Left colon (tissue), 2 donors: ENCODE measurements at places on chromosomes 2 and 18.

DNA sequence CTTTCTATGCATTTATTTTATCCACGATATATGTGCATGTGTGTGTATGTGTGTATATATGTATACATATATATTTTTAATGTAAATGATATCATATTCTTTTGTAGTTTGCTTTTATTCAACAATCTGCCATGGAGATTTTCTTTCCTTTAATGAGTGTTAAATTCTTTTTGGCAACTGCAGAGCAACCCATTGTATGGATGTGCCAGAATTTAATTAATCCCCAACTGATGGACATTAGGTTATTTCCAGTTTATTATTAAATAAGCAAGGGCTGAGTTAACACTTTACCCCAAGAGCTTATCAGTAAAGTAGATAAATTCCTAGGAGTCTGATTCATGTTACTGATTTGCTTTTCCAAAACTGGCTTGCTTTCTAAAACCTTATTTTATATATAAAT, 58.9 kb upstream of the CD28 start:
- no peak for DNase-seq

DNA sequence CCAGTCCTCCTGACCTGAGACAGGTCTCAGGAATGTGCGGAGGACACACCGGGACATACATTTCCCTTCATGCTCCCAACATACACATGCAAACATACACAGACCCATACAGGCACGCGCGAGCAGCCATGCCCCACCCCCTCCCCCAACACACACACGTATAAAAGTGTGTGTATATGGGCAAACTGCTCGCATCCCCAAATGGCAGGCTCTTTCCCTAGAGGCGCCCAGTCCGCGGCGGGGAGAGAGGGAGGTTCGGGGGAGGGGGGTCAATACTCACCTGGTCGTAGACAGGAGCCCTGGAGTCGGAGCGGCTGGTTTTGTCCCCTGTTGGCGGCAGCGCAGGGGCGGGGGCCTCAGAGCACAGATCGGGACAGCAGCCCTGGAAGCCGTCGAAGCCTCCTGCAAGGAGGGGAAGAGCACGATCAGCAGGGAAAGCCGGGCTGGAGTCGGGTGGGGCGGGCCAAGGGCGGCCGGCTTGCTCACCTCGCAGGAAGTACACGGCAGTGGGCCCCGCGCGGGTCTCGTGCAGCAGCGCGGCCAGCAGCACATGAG, 682 bp downstream of the DUSP2 start:
- peak; percentile 69 for DNase-seq

GRCh38 chr2:160268151-160268781, 68.2 kb upstream of the ITGB6 start:
- no peak for DNase-seq

DNA sequence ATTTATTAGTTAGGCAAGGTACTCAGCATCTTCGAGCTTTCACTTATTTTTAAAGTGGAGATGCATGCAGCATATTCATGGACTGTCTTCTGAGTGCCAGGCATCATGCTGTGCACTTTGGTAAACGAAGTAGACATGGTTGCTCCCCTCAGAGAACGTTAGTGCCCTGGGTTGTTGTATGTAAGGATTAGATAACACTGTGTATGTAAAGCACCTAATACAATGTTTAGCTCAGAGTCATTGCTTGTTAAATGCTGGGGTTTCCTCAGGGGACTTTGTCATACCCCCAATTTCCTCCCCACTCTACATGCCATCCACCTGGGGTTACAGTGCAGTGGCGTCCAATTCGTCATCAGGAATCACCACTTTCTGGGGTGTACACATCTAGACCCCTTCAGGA, 2.8 kb downstream of the UGGT1 start:
- no peak for DNase-seq

- DNase-seq = no peak
Observed at GRCh38 chr2:155372969-155373368, 674.5 kb downstream of the KCNJ3 start.

DNA sequence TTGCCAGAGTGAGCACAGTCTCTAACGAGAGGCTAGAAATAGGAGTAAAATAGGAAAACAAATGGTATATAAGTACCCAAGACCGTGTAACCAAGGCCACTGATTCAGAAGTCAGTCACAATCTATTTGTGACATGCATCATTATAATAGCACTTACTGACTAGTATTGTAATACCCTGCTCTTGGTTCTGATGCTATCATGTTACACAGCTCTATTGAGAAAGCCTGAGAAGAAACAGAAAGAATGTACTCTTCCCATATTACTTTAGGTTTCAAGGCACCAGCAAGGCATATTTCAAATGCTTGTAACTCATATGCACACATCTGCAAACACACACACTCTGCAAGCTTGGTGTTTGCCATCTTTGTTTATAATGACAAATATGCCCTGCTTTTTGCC, 746.4 kb downstream of the SLC4A3 start:
- no peak for DNase-seq
